ENCODE measurements at places on chromosomes 6 and 20.

GRCh38 chr6:4610256-4610655, 165.9 kb upstream of the CDYL start:
- no peak for DNase-seq

DNA sequence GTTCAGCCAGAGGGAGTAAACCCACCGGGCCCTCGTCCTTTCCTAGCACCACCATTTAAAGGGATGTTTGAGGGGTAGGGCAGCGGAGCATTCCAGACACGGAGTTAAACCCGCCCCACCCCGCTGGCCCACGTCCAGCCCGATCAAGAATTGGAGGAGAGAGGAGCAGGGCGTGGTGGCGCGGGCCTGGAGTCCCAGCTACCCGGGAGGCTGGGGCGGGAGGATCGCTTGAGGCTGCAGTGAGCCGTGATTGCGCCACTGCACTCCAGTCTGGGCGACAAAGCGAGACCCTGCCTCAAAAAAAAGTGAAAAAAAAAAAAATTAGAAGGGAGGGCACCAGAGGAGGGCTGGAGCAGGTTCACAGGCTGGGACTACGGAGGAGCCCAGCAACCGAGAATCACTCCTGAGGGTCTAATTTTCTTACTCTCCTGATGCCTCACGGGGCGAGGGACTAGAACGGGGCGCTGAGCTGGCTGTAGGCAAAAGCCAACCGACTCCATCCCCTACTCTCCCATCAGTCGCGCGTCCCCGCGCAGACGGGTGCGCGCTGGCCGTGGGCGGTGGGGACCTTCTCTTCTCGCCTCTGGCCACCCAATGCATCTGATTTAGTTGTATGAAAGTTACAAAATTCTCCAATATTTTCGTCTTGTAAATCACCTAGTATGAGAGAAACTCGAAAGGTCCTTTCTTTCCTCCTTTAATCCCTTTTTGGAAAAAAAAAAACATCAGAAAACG, 6.1 kb upstream of the HSPA1B start:
- DNase-seq: no peak

- peak; percentile 8 for DNase-seq
Measured at GRCh38 chr6:95364016-95364604, 213.2 kb upstream of the MANEA start.

DNA sequence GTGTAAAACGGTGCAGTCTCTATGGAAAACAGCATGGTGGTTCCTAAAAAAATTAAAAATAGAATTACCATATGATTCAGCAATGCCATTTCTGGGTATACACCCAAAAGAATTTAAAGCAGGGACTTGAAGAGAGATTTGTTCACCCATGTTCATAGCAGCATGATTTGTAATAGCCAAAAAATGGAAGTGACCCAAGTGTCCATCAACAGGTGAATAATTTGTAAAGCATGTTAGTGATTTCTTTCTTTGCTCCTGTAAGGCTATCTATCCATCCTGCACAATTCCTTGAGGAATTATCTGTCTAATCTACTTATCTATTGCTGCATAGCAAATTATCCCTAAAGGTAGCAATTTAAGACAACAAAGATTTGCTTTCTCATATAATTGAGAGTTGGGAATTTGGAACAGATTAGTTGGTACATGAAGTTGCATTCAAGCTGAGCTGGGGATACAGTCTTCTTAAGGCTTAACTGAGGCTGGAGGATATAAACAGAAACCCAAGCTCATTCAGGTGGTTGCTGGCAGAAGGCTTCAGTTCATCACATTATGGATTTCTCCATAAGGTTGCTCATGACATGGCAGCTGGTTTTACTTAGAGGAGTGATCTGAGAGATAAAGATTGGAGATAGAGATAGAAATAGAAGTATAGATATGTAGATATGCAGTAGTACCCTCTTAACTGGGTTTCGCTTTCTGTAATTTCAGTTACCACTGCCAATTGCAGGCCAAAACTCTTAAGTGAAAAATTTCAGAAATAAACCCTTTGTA, 62.0 kb downstream of the IL22RA2 start:
- DNase-seq: no peak

DNA sequence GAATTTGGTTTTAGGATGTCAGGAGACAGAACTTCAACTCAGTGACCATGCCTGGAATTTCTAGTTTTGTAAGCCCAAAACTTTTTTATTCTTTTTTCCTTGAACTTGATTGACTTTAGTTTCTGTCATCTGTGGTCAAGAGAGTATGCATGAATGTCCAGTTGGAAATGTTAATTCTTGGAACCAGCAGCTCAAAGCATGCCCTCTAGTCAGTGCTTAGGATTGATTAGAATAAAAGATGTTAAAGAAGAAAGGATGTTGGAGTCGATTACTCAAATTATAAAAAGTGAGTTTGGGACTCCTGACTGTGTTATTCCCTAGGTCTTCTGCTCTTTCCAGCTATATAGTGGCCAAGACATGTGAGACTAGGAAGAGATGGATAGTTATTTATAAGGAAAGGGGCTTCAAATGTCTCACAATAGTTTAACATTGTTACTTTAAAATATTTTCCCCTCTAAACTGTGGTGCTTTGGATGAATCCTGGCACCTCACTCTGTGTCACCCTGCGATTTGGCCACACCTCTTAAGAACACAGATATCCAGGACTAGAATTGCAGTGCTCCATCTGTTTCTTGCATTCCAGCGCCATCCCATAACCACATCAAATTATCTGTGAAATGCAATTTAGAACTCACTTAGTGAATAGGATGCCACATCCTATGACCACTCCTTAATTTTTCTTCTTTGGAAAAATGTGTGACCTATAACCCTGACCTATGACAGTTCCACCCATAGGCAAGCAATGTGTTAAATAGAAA, 298.5 kb downstream of the EYA4 start:
- no peak for DNase-seq

GRCh38 chr6:1176567-1176966, 135.3 kb upstream of the FOXQ1 start:
- DNase-seq: no peak

DNA sequence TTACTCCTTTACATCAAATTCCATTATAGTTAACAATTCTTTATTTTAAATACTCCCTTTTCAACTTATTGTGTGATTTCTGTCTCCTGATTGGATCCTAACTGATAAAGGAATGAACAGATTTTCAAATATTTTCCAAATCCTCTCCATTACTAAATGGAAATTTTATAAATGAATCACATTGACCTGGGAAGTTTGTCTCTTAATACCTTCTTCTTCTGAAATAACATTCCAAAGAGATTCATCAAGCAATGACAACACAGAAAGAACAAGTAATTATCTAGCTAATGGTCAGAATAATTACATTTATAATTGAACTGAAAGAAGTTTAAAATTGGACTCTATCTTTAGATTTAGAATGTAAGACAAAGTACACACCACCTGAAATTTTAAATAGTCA, 515.4 kb upstream of the PTCHD4 start:
- DNase-seq: no peak

GRCh38 chr6:94175465-94175864, 756.1 kb upstream of the EPHA7 start:
- no peak for DNase-seq

GRCh38 chr6:161105408-161105807, 113.8 kb downstream of the MAP3K4 start:
- no peak for DNase-seq

DNA sequence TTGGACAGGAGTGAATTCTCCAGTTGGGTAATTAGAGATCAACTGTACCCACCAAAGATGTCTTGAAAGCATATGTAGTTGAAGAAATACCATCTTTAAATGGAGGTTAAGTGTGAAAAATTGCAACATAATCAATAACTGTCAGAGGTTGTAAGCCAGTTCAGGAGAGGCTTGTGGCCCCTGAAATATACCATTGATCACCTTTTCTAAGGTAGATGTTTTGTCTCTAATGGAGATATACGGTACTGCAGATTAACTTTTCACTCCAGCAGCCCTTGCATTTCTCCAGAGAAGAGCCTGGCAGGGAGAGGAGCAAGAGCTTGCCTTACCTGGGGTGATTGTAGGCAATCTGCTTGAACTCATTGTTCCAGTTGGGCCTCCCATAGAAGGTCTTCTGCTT, 48.8 kb downstream of the NOX3 start:
- DNase-seq: no peak

GRCh38 chr6:168116975-168117899, 38.2 kb upstream of the FRMD1 start:
- DNase-seq: no peak

- no peak for DNase-seq
Measured at GRCh38 chr20:21523895-21524294, 10.0 kb upstream of the NKX2-2 start.

GRCh38 chr6:116411284-116411623, 40.5 kb downstream of the DSE start:
- DNase-seq: no peak

DNA sequence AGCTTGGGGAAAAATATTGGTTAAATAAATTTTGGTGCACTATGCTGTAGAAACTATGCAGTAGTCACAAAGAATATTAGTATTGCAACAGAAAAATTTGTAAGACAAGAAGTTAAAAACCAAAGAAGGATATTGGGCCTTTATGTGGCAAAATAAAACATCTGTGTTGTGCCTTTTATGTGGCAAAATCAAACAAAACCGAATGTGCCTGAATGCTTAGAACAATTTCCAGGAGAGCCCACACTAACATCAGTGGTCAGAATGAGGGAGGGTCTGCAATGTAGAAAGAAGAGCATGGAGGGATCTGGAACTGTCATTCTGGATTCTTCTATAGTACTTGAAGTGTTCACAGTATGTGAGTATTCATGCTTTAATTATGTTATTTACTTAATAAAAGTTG, 75.2 kb downstream of the L3MBTL3 start:
- no peak for DNase-seq

All from HCT116 (cell line).